ENCODE measurements at places on chromosomes 1 and 21. TPM values are rescaled to one million over a fixed set of nuclear protein-coding genes. Genes with fewer than 3 reads are reported as not detected.

Gene C4BPA
- 12.7 TPM for total RNA-seq

Gene PLA2G4A
- 3.4 TPM for total RNA-seq

DNA sequence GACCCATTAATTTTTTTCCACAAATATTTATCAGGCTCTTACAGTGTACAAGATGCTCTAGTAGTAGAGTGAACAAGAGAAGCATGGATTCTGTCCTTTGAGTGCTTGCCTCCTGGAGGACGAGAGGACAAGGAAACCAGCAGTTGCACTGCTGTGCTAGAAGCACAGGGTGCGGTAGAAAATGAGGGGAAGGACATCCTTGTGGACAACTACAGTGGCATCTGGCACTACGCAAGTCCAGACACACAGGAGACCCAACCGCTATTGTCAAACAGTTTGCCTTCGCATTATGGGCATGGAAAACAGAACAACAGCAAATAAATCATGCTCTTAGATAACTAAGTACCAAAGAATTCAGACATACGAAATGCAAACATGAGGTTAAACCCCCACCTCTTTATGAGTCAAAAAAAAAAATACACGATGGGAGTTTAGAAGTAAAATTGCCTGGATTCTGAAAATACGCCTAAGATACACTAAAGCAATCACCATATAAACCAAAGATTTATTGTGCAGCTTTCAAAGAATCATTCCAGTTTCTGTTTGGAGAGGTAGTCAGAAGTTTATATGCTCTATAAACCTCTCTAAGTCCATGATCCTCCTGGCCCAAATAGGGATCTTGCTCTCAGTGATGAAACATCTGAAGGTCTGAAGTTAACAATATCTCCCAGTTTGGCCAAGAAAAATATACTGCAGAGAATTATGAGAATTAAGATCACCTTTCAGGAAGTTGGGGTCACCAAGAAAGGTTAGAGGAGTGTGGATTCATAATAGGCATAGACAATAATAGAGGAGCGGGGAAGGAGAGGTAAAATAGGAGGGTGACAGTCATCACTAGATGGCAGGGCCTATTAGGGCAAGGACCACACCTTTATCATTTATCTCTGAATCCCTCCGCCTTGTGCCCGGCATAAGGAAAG, 307.8 kb downstream of the NFIA start:
- no peak for DNase-seq

DNA sequence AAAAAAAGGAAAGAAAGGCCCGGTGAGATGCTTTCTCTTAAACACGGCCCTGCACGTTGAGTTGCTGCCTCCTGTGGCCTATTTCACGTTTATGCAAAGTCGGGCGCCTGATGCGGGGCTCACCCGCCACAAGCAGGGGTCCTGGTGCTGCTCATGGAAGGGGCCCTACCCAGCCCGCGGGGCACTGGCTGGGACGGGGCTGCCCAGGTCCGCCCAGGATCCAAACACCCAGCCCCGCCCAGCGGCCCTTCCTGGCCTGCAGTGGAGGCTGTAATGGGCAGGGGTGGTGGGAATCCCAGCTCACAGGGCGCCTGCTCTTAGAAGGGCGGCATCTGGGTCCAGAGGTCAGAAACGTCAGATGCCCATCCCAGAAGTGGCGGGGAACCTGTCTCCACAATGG, 1.6 kb downstream of the COL6A2 start:
- peak; percentile 35 for DNase-seq

DNA sequence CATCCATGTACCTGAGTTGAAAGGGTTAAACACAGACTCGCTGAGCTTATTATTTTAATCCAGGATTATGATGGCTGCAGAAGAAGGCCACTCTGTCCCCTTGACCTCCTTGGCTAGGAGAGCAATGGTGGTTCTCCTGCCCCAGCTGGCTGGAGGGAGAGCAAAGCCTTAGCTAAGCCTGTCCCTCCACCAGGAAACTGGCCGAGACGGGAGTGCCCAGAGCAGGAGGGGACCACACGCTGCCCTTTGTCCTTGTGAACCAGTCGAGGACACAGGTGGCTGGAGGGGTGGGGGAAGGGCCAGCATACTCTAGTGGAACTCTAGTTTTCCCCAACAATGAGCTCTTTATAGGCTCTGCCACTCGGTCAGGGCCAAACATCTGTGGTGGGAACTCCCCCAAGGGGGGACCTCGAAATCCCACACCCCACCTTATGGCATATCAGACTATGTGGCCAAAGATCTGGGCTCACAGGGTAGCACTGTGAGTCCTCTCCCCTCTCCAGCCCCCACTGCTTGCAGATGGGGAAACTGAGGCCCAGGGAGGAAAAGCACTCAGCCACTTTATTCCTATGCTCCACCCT, 12.9 kb downstream of the KIAA1614 start:
- DNase-seq, result peak; percentile 55

DNA sequence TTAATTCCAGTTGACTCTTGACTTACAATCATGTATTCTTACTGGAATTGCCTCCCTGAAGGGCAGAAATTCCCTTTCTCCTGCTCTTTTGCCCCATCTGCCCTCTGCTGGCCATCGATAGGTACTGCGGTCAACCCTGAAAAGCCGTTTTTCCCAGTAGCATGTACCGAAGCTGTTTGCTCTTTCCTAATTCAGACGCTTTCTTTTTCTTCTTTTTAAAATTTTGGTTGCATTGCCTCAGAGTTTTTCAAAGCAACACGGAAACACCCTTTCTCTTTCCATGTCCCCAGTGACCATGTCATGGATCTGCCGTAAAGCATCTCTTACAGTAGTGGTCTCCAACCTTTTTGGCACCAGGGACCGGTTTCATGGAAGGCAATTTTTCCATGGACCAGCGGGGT, 164.2 kb upstream of the C1orf21 start:
- no peak for DNase-seq

Measured in Caco-2 (cell line).